ENCODE measurements at places on chromosomes 5 and 9. TPM values are rescaled to one million over a fixed set of nuclear protein-coding genes. Genes with fewer than 3 reads are reported as not detected.

GPR21 gene
- 0.62 TPM for total RNA-seq

DNA sequence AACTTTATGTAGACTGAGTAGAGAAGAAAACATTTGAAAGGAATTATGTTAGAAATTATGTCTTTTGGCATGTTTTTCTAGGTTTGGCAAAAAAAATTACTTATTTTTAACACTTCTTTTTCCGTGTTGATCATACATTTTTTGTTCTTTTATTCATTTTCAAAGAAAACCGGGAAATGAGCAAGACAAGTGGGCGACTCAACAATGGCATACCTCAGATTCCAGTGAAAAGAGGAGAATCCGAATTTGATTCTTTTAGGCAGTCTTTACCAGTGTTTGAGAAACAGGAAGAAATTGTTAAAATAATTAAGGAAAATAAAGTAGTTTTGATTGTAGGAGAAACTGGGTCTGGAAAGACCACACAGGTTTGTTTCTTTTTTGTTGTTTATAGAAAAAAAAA, 12.9 kb downstream of the YTHDC2 start:
- no peak for DNase-seq

DNA sequence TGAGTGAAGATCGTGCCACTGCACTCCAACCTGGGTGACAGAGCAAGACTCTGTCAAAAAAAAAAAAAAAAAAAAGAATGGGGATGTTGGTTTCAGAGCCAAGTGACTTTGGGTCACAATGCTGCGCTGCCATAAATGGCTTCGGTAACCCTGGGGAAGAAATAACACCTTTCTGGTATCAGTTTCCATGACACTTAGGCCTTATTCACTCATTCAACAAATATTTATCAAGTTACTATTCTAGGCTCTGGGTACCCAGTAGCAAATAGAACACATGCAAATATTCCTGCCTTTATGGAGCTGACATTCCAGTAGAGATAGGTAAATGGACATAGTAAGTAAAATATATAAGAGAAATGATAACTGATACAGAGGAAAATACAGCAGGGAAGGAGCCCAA, 454.2 kb downstream of the PDE4D start:
- no peak for DNase-seq

GRCh38 chr9:128244837-128245231, 31.0 kb downstream of the GOLGA2 start:
- DNase-seq, result peak; percentile 50

GRCh38 chr5:156593546-156593945, 256.5 kb upstream of the PPP1R2B start:
- no peak for DNase-seq
